SK-N-DZ (cell line): ENCODE measurements at places on chromosomes 11 and 22.

DNA sequence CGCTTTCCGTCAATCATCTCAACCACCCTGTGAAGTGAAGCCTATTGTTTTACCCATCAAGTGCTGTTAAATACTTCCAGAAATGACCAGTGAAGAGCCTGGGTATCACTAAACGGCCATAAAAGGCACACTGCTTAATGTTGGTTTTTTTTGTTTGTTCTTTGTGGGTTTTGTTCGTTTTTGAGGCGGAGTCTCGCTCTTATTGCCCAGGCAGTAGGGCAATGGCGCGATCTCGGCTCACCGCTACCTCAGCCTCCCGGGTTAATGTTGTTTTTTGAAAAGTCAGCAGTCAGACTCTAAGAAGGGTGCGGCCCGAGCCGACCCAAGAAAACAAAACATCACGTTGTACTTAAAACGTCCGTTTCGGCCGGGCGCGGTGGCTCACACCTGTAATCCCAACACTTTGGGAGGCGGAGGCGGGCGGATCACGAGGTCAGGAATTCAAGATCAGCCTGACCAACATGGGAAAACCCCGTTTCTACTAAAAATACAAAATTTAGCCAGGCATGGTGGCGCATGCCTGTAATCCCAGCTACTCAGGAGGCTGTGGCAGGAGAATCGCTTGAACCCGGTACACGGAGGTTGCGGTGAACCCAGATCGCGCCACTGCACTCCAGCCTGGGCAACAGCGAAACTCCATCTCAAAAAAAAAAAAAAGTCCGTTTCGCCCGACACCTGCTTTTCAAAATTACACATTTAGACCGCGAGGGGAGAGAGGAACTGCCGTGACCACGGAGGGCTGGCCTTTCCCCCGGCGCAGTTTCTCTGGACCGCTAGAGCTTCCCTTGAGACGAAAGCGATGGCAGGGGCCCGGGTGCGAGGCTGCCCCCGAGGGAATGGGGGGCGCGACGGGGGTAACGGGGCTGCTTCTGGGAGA, 714 bp downstream of the CD59 start:
- peak; percentile 44 for DNase-seq

- no peak for DNase-seq
These were observed 15.2 kb downstream of the PAX6 start for GRCh38 chr11:31795706-31796498.

DNA sequence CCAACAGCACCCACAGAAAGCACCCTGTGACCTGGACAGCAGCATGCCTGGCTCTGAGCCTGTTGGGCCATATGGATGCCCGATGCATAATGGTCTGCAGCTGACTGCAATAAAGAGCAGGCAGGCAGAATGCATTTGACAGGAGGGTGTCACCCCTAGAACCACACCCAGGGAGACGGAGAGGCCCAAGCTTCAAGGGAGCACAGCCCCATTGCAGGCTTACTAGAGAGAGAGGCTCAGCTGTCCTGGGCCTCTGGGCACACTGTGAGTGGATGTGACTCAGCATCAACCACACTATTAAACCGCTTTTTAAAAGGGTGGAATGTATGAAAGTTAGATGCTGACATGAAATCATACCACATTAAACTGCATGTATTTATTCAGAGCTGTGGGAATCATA, 365.3 kb downstream of the CTTN start:
- DNase-seq: no peak

GRCh38 chr22:42533638-42533977, 14.0 kb upstream of the RRP7A start:
- no peak for DNase-seq

- no peak for DNase-seq
These were observed 252.1 kb downstream of the SBF2 start for GRCh38 chr11:10041748-10042446.

DNA sequence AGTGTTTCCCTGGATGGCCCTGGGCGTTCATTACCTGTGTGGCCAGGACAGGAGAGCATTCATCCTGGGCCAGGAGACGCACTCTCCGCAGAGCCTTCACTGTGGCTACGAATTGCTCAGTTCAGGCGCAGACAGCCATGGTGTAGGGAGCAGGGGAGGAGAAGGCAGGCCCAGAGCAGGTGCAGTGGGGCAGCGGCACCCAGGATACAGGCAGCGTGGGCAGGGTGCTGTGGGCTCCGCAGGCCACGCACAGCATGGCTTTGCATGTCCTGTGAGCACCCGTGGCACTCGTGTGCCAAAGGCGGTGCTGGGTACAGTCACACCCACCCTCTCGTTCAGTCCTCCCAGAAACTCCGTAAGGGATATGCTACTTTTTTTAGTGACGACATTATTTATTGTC, 124.2 kb upstream of the B3GAT1 start:
- DNase-seq: no peak

GRCh38 chr11:126393143-126393542, 37.7 kb downstream of the ST3GAL4 start:
- DNase-seq: no peak

DNA sequence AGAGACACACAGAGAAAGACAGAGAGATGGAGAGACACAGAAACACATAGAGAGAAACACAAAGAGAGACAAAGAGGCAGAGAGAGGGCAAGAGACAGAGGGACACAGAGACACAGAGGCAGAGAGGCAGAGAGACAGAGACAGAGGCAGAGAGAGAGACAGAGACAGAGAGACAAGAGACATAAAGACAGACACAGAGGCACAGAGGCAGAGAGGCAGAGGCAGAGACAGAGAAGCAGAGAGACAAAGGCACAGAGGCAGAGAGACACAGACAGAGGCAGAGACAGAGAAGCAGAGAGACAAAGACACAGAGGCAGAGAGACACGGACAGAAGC, 6.3 kb downstream of the TNNI2 start:
- no peak for DNase-seq

GRCh38 chr11:76753950-76754349, 29.2 kb upstream of the TSKU start:
- no peak for DNase-seq

- DNase-seq: no peak
These were observed 173.9 kb upstream of the B3GAT1 start for GRCh38 chr11:134585666-134586610.

- DNase-seq: no peak
These were observed 45.6 kb upstream of the HIPK3 start for GRCh38 chr11:33211580-33211979.

GRCh38 chr11:111718436-111718835, 47.8 kb downstream of the PPP2R1B start:
- DNase-seq: no peak

GRCh38 chr11:15826826-15827225, 529.5 kb downstream of the SOX6 start:
- DNase-seq: peak; percentile 35

DNA sequence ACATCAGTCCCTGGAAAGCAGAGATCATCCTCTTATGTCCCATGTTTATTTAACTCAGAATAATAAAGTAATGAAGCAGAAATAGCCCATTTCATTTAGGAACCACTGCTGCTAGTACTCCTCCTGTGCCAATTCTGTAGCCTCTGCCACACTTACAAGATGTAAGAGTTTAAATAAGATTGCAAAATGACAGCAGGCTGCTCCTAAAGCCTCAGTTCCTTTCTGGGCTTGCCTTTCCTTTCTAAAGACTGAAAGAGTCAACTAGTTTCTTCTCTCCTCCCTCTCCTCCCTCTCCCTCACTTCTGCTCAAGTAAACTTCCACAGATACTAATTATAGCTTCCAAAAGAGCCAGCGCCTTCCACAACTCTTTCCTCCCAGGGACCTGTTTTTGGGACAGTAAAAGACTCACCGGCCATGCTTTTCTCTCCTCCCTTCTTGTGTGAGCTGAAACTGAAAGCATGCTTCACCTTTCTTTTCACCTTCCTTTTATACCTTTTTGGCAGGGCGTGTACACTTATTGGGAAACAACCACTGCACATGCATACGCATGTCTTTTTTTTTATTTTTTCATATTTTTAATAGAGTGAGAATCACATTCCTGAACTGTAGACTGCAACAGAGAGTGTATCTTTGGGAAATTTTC, 26.1 kb upstream of the CARD16 start:
- no peak for DNase-seq

DNA sequence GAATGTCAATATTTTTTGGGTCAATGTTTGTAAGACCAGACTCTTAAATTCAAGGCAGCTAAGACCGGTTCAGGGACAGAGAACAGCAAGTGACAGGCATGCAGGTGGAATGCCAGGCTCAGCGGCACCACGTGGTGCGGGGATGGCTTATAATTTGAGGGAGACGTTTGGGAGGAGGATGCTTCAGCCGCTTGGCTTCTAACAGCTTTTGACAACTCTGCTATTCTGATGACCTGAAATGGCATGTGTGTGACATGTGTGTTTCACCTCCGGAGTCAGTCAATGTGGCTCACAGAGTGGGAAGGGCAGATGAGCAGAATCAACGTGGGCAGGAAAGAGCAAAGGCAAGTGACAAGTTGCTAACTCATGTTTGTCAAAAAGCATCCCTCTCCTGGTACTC, 228.3 kb downstream of the KIRREL3 start:
- DNase-seq: no peak
